AG04449 (cell line): ENCODE measurements at places on chromosomes 3 and 15.
A peak's percentile ranks its signal among the peaks of the same experiment; 100 is the strongest.

DNA sequence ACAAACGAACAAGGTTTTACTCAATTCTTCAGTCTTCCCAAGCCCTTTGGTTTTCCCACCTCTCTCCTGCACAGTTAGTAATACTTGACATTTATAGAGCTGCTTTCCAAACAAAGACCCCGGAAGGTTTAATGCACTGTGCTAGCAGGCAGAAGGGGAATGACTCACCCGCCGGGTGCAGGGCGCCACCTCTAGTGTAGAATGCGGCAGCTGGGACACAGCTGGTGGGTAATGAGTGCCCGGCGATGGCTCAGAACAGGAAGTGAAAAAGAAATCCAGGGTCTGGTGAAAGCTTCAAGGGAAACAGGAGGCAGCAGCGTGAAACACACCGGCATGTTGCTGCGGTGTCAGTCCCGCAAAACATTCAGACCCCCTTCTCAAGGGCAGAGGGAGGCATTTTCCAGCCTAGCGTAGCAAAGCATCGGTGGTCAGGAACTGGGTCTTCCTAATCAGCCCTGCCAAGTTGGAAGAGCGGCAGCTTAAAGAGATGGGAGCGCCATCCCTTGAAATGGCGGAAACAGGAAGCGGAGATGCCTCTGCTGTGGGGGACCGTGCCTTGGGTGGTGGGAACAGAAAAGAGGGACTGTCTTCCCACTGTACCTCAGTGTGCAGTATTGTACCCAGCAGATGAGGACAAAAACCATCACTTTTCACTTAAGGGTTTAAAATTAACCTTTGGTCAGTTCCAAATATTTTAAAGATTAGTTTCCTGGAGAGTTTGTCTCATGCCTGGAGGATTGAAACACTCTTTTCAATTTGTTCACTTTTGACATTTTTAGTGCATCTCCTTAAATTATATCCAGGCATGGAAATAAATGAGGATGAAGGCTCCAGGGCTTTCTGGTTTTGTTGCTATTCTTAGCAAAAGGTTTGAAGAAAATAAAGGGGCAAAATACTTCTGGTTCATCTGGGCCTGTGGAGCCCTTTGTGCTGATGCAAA, 160.7 kb upstream of the MCTP2 start:
- no peak for DNase-seq

DNA sequence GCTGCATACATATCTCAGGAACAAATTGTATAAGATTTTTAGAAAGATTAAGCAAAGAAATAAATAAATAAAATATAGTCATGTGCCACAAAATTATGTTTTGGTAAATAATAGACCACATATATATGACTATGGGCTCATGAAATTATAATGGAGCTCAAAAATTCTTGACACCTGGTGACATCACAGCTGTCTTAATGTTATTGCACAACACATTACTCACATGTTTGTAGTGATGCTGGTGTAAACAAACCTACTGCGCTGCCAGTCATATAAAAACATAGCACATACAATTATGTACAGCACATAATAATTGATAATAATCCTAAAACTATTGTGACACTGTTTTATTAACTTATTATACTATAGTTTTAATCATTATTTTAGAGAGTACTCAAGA, 1159.1 kb downstream of the SI start:
- no peak for DNase-seq

DNA sequence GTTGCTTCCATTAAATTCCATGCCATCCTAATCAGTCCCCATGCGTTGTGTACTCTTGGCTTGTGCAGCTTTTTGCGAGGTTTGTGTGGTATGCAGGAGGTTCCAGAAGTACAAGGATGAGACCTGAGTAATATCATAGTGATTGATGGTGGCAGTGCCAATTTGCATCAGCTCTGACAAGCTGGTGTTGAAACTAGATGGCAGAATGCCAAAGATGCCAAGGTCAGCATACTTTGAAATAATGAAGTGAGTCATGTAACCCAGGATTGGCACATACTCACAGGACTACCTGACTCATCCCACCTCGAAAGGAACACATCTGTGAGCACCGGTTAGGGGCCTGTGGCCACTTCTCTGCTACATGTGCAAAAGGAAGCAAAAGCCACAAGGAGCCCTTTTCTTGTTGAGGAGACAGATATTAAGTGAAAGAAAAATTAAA, 14.3 kb downstream of the KAT2B start:
- peak; percentile 31 for DNase-seq

DNA sequence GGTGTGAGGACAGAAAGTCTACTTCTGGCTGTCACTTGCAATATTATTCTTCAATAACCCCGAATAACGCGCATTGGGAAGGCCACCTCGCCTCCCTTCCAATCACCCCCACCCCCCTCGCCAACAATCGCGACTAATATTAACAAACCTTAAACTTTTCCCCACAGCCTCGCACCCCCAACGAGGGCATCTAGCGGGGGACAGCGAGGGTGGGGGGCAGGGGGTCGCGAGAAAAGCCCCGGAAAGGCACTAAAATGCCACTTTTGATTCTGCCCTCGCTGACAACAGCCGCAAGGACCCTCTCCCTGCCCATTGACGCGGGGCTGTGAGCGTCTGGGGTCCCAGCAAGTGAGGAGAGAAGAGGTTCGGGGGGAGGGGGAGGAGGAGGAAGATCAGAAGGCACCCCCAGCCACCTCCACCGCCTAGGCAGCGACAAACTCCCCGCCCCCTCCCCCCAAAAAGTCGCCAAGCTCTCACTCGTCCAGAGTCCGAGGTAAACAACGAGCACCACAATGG, 868 bp downstream of the SATB1 start:
- no peak for DNase-seq

- no peak for DNase-seq
These were observed 99.3 kb upstream of the CHRNA7 start for GRCh38 chr15:31930967-31931366.

GRCh38 chr15:94704946-94705345, 473.6 kb downstream of the MCTP2 start:
- DNase-seq: no peak

DNA sequence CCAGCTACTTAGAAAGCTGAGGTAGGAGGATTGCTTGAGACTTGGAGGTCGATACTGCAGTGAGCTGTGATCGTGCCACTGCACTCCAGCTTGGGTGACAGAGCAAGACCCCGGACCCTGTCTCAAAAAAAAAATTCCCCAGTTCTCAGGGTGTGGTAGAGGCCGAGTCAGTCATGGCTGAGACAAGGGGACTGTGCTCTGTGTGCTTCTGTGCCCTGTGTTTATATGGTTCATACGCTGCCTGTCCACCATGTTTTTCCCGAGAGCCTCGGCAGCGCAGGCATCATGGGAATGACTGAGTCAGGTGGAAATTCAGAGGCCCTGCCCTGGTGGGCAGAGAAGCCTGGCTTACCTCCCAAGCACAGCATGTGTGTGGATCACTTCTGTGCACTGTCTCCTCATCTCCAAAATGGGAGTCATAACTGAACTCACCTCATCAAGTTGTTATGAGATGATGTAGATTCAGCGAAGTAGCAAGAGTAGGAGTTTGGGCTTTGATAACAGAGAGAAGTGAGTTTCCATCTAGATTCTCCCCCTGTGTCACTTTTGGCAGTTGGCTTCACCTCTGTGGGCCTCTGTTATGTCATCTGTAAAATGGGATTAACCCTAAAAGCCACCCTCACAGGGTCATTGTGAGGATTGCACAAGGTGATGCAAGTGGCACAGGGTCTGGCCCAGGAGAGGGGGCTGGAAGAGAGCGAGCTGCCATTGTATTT, 56.9 kb downstream of the FLNB start:
- no peak for DNase-seq

DNA sequence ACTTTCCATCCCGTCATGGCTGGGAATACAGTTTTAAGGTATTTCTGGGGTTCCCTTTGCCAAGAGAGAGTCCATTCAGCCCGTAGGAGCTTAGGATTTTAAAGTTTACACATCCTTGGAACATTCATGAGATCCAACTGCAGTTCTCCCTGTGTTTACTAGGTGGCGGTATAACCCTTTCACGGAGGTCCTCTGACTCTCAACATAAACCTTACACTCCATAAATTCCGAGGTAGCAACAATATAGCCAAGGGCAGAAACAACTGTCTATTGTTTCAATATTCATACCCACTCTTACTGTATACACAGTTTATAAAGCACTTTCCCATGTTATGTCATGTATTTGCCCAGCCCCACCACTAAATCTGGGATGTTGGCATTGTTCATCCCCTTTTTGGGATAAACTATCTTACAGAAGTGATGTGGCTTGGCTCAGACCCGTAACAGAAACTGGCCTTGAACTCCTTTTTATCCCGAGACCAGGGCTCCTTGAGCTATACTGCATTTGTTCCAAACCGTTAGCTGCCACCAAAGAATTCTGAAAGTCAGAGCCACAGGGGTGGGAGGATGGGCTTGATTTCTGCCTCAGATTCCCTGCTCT, 69.2 kb upstream of the COL6A5 start:
- DNase-seq: peak; percentile 16

DNA sequence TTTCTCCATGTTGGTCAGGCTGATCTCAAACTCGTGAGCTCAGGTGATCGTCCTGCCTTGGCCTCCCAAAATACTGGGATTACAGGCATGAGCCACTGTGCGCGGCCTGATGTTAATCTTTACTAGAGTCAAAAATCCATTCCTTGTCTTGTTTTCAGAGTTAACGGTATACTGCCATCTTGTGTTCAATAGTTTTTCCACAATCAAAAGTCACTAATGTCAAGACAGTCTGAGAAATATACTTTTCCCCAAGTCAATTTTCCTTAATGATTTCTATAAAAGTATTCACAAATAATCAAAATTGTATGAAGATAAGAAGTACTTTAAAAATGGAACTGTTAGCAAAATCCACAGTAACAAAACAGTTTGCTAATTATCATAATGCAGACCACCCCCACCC, 8.5 kb downstream of the CRBN start:
- DNase-seq: no peak
